ENCODE measurements at places on chromosomes 16 and 17.

DNA sequence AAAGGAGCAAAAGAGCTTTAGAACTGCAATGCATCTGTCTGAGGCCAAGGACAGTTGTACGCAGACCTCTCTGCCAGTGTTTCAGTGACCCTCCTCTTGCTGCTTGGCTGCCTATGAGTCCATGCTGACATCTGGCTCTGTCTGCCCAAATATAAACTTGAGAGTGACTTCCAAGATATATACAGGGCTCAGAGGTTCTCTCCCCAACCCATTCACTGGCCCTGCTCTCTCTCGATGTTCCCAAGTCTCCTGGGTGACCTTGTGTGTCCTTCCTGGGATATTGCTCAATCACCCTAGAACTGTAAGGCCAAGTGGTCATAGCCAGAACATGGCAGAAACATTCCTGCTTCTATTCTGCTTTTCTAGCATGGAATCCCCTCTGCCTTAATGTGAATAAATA is 716.3 kb downstream of the WWOX start:
- no peak for DNase-seq

DNA sequence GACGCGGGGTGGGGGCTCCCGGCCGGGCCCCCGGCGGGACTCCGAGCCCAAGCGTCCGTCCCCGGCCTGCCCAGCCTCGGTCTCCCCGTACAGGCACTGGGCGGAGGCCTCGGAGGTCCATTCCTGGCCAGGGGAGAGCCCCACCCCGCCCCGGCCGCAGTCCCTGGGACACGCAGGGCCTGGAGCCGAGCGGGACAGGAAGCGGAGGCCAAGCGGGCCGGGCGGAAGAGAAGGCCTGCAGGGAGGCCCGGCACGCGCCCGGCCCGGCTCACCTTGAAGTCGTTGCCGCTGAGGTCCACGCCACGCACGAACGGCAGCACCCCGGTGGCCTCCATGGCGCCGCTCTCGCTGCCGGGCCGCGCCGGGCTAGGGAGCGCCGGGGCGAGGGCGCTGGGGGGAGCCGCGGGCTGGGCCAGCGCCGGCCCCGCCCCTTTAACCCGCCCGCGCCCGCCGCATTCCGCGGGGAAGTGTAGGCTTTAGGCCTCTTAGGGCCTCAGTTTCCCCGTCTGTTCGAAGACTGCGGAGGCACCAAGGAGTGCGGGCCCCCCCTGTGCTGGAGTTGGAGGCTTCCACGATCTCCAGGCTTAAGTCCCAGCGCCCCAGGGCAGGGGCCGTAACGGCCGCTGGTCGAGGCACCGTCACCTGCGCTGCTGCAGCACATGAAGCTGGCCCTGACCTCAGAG is at the start of gene FLII:
Gene FLII (minus strand): TSS at position 383 of the 683 bp plus-strand sequence. CDS start 48 bp downstream, at position 335.
- DNase-seq: peak; percentile 31

DNA sequence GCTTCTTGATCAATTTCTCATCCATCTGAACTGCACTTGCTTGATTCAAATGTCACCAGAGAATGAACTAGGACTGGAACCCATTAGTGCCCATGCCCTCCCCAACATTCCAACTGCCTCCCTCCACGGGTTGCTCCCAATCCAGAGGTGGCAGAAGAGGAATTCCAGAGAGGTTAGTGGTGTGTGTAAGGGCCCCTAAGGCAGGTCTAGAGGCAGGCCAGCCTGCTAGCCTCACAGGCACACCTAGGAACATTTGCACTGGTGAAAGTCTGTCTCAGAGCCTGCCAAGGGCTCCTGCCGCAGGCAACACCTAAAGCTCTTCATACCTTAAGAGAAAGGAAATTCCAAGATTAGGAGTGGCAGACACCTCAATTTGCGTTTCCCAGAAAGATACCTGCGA is 21.2 kb upstream of the CMTM4 start:
- DNase-seq: no peak

DNA sequence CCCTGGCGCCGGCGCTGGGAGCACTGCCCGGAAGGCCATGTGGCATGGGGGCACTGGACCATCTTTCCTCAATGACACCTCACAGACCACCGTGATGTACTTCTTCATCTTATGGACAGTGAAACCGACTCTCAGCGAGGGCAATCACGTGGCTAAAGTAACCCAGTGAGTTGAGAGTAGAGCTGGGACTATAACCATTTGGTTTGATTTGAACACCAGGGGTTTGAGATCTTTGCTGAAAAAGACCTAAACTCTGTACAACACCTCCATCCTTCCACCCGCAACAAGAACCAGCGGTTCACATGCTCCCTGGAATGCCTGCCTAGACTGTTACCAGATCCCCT is 3.3 kb downstream of the ITGA2B start:
- DNase-seq: no peak

Data from stimulated activated CD8-positive, alpha-beta memory T cell treated with anti-CD3 and anti-CD28 coated beads, Interleukin-15, amount 100 ng/mL, for 48 hours (primary cell).